ENCODE measurements at places on chromosomes 7 and 10.

GRCh38 chr10:114309364-114309651 is 70.3 kb downstream of the VWA2 start:
- no peak for DNase-seq

DNA sequence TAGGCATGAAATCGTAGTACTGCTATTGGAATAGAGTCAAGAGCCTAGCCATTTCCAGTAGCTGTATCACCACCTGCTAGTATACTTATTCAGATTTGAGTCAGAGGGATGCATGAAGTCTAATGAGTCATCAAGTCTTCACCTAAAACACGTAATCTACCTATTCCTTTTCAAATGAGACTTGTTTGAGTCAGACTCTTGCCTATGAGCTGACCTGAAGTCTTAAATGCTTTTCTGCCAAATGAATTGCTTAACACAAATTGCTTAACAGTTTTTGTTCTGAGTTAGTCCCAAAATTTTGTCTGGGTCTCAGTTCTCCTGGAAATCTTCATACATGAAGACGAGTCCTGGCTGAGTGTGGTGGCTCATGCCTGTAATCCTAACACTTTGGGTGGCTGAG is 165.2 kb downstream of the GNAT3 start:
- DNase-seq, result no peak

DNA sequence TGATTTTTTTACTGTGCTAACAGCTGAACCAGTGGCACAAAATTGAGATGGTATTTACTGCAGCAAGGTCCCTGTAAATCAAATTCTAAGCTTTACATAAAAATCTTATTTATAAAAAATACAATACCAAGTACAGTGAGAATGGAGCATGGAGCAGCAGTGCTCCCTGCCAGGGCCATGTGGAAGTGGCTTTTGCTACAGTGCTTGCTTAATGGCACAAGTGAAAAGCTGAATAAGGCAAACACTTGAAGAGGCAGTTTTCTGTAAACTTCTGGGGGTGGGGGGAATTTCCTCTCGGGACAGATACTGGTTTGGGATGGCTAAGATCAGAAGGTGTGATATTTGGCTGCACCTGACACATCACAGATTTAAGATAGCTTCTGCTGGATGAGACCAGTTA is 27.5 kb downstream of the AP3M1 start:
- no peak for DNase-seq

DNA sequence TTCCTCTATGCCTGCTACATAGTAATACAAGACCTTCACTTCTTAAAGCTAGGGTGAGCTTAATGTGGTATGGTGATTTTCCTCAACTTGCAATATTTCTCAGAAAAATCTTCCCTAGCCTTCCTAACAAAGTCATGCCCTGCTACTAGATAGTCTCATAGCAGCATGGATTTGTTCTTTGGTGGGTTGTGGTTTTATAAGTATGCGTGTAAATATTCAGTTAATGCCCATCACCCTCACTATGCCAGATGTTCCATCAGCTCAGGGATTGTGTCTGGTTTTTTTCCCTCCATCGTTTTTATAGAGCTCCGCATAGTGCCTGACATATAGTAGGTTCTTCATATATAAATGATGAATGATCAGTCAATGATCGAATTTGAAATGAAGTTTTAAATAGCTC is 182.8 kb downstream of the CREB5 start:
- no peak for DNase-seq

GRCh38 chr10:70562036-70562755 is 40.3 kb downstream of the PRF1 start:
- DNase-seq, result no peak

GRCh38 chr10:91883549-91884444 is 25.5 kb downstream of the FGFBP3 start:
- DNase-seq, result no peak

- no peak for DNase-seq
Observed at GRCh38 chr10:91312382-91312733, 91.9 kb downstream of the PCGF5 start.

Measured in mucosa of descending colon (tissue), 3 donors.